Activated T-cell treated with anti-CD3 and anti-CD28 coated beads for 48 hours (primary cell): ENCODE measurements at places on chromosomes 2 and 18.

GRCh38 chr2:9805435-9806297, 37.6 kb upstream of the TAF1B start:
- no peak for DNase-seq

GRCh38 chr2:63590626-63591408, 2.1 kb downstream of the MDH1 start:
- no peak for DNase-seq

DNA sequence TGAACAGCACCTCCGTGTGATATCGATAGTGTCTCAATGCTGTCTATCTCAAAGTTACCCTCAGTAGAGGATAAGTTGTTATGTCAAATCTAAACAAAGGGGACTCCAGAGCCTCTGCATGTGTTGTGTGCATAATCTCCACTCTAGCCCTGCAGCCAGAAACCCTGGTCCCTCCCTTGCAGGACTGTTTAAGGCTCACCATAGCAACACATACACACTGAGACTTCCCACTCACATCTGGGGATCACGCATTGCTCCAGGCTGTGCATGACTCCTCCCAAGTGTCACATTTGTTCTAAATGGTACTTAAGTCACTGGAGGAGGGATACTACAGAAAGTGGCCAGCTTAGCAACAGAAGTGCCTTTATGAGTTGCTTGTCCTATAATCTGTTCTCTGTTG, 258.6 kb upstream of the CRIM1 start:
- DNase-seq: no peak

- no peak for DNase-seq
Measured at GRCh38 chr2:161847910-161848309, 223.7 kb downstream of the SLC4A10 start.

DNA sequence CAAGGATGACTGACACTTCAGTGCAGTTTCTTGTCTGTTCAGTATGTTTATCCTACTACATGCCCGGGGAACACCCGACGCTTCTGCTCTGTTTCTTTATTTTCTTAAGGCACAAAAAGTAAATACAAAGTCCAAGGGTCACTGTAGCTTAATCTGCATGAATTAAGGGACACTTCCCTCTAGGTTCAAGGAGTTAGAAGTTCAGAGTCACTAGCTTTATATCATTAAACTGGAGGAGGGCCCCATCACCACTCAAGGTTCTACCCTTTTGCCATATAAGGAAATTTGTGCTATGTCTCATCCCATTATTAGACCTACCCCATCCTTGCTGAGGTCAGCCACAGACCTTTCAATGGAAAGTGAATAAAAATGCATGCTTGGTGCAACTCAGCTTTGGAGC, 27.6 kb upstream of the RMDN2 start:
- DNase-seq: no peak

GRCh38 chr18:8989017-8989416, 113.5 kb upstream of the NDUFV2 start:
- DNase-seq: no peak

DNA sequence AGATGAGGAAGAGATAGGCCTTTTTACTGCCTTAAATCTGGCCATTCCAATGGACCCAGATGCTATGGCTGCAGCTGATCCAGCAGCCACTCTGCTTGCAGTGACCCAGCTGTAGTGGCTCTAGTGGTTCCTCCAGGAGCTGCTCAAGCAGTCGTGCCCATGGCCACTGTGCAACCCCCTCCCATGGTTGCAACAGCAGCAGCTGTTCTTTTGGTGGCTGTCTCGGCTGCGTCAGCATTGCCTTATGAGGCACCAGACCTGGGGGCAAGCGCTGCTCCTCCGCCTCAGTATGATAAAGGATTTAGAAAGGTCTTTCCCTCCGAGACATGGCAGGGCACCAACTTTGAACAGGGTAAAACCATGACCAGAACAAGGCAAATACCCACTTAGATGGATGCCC, 384.9 kb upstream of the DCC start:
- DNase-seq: no peak

- DNase-seq: no peak
Measured at GRCh38 chr18:60506190-60506589, 133.6 kb upstream of the MC4R start.

DNA sequence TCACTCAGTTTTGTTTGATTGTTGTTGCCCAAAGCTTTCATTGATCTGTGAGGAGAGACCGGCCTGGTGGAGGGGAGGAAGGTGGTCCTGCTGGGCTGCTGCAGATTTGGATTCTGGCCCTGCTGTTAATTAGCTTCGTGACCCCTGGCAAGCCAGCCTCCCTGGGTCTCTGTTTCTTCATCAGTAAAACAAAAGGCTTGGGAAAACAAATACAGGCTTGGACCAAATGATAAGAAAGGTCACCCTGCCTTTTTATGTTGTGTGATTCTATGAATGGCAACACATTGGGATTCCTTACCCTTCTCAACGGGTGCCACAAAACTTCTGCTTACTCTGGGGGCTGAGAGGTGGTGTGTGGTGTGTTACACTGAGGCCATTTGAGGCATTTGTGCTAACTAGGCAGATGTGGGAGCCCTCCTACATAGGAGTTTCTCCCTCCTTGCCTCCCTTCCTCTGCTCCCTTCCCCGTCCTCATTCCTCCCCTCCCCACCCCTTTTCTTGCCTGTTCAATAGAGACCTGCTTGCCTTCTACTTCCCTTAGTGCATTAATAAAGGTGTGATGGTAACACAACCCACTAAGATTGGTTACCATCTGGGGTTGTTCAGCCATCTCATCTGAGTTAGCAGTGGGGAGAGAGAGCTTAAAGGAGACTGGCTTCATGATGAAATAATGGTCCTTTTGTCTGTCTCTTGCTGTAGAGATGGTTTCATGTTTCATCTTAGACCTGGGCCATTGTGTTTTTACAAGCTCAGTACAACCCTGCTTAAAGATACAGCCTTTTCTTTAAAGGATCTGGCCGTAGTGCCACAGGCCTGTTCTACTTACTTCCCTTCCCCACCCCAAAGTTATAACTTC, 96.2 kb downstream of the TANC1 start:
- no peak for DNase-seq

DNA sequence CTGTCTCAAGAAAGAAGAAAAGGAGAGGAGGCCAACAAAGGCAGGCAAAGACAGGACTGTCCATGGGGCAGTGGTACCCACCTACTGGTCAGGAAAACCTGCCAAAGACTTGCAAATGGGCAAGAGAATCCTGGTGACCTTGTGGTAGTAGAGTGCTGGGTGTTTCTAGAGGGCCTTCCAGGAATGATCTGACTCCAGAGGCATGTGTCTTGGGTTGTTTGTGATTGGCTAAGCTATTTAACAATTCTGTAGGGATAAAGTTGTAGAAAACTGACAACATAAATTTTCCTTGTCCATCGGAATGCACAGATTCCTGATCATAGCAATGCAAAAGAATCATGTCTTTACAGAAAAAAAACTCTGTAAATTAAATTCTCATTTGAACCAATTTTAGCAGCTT, 68.5 kb upstream of the ZNF532 start:
- no peak for DNase-seq

DNA sequence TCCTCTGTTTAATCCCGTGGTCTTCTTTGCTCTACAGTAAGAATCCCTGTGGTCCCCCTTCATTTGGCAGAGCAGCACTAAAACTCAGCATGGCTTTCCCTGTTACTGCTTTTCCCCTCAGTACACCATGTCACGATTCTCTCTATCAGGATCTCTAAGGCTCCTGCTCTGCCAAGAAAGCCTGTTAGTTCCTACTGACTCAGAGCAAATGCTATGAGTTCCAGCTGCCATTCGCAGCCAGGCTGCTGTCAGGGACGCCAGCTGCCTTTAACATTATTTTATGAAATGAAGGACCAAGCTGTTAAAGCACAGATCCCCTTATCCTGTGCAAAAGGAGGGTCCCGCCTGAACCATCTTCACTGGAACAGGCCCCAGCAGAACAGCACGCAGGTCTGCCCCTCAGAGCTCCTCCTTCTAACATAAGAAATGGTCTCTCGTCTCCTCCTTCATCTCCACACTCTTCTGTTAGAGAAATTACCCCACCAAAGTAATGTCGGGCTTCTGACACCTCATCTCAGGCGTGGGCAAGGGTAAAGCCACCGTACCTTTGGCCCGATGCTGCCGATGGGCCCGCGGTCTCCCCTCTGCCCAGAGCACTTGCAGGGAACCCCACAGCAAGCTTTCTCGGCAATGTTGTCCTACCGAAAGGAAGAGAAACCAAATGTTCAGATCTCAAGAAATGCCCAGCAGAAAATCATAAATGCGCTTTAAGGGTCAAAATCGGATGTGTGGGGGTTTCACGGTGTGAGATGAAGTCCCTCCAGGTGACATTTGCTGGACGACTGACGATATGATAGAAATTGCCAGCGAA, 52.6 kb downstream of the COL6A3 start:
- no peak for DNase-seq

DNA sequence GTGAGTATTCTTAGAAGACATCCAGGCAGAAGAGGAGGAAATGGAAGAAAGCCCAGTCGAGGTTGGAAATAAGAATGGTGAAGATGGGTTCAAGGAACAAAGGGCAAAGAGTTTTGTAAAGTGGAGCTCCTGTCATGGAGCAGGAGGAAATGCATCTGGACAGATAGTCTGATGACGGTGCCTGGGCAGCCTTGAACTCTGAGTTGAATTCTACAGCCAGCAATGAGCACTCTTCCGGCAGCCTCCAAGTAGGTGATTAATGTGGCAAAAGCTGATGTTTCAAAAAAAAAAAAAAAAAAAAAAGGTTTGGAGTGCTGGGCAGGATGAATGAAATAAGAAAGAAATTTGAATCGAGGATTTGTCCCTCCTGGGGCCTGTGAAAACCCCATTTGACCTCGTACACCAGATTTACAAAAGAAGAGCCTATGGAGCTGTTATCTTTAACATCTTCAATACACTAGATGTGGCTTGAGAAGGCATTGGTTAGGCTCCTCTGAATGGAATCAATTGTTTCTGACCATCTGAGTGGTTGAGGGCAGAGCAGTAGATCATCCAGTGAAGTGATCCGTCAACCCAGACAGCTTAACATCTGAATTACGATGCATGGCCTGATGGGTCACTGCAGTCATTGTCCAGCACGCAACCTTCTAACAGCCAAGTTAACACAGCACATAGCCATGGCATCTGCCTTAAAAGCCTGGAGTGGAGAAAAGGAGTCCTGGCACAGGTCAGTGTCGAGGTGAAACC, 449.7 kb downstream of the TXNL1 start:
- DNase-seq: no peak

DNA sequence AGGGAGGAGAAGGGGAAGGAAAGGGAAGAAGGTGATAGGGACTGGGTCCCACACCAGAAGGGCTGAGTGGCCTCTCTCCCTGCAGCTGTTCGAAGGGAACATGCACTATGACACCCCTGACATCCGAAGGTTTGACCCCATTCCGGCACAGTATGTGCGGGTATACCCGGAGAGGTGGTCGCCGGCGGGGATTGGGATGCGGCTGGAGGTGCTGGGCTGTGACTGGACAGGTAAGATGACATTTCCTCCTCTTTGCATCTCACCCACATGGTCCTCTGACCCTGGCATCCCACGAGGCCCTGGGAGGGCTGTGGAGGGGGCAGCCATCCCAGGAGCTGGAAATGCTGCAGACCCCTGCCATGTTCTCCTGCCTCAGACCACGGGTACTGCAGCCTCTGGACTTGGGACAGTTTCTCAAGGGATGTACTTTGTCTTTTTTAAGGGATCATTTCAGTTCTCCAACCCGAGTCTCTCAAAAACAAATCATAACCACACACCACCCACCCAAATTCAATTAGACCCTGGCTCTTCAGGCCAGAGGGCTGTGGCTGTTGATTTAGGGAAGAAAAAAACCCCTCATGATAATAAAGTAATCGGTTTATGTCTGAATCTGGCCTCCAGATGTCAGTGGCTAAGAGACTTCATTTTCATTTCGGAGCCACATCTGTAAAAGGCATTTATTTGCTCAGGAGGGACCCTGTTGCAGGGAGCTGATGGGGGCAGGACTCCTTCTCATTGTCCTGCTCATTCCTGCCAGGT, 63.5 kb downstream of the NRP2 start:
- no peak for DNase-seq

- DNase-seq: no peak
Measured at GRCh38 chr18:73976433-73976832, 171.2 kb downstream of the FBXO15 start.

DNA sequence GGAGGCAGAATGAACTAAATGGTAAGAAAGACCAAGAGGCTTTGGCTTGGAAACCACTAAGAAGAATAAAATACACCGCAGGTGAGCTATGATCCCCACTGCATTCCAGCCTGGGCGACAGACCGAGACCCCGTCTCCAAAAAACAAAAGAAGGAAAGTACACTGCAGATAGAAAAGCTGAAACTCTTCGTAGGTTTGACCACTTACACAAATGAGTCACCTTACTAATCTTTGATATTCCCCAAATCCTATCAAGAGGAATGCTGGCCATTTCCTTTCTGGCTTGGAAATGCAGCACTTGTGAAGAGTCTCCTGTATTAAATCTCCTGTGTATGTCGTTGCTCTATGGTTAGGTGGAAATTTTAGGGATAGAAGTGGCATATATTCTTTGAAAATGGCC, 108.8 kb downstream of the MTCL1 start:
- DNase-seq: no peak
